ENCODE measurements at places on chromosomes 3 and 15. TPM values are rescaled to one million over a fixed set of nuclear protein-coding genes. Genes with fewer than 3 reads are reported as not detected.

DNA sequence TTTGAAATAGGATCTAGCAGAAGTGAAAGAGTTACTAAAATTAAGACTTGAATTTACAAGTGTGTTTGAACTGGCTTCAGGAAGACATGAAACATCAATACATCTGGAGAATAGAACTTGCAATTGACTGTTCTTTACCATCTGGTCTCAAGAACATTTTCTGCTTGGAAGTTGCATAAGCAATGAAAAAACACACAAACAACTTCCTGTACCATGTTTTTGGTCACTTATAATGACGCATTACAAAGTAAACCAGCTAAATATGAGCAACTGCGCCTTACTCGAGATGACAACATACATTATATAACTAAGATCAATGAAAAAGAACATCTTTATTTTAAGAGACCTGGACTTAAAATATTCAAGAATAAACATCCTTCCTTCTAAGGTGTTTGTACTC lies 112.5 kb downstream of the TIGIT start:
- no peak for DNase-seq

DNA sequence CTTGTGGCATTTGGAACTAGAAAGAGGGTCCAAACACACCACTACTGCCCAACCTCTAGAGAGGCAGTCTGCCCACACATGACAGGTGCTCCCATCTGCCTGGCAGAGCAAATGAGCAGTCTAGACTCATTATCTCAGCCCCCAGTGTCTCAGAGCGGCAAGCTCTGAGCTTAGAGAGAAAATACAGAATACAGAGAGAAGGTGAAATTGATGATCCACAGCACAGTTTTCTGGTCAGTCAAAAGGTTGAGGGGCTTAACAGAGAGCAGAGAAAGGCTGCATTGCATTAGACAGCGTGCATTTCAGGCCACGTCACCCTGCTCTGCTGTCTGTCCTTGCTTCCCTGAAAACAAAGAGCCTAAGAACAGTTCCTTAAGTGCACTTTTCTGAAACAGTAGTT lies 135.1 kb downstream of the KCNMB2 start:
- peak; percentile 5 for DNase-seq

Gene CLCN2
- total RNA-seq = 9.0 TPM

DNA sequence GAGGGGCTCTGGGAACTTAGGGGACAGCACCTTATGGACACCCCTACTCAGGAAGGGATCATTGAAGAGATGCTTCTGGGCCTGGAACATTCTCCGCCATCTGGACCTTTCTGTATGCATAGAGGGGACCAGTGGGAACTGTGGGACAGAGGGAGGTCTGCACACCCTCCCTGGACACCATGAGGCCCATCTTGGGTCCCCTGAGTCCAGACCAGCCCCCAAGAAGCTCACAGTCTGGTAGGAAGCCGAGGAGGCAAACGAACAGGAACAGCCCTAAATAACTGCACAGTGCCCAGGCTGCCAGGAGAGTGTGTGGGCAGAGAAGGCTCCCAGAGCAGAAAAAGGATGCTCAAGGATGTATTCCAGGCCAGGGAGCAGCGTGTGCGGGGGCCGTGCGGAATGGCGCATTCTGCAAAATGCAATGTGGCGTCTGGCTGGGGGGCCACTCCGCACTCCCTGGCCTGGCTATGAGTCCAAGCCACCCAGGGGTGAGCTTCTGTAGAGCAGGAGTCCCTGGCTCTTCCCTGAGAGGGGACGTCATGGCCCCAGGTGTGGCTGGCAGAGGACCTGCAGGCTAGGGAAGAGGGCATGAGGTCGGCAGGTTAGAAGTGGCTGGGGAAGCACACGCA lies 24.5 kb upstream of the KLF13 start:
- no peak for DNase-seq

DNA sequence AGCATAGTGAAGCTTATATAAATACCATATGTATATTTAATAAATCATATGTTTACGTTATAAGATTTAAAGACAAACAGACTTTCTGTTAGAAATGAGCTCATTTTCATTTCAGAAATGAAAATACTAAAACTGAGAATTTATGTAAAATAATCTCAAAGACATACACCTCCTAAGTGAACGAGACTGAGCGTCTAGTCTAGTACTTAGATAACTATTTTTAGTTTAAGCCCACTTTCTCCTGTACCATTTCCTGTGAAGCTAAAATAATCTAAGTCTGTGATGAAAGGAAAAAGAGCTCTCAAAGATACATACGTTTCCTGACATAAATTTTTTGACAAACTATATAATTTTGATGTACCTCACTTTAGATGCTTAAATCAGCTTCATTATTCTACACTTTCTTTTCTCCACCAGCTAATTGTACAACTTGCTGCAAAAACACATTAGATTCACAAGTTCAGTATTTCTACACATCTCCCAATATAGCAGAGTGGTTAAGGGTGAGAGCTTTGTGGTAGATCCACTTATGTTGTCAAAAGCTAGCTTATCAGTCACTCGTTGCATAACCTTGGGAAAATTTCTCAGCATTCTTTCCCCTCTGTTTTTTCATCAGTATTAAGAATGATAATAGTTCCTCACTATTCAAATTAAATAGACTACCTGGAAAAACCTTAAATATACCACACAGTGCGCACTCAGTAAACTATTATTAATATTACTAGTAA lies 703.0 kb downstream of the PLOD2 start:
- no peak for DNase-seq

Gene SKOR1
- not detected for total RNA-seq

Gene GPR62
- total RNA-seq = not detected

- DNase-seq = no peak
Measured at GRCh38 chr15:96497951-96498350, 167.5 kb downstream of the NR2F2 start.

DNA sequence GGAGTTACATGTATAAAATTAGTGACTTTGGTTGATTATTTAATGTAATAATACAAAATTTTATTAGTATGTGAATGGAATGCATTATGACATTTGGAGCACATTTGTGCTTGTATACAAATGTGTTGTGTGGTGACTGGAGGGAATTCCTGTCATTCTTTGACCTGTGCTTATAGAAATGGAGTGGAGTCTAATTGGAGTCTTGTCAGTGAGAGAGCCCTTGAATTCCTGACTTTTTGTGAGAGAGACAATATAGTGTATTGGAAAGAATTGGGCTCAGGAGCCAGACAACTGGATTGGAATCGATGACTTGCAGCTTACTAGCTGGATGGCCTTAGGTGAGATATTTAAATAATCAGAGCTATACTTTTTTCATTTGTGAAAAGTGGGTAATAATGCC lies 9.4 kb downstream of the TCF12 start:
- DNase-seq = no peak

GRCh38 chr3:12343047-12343501 lies 54.2 kb downstream of the PPARG start:
- no peak for DNase-seq

GRCh38 chr3:106877627-106878026 lies 499.6 kb upstream of the CCDC54 start:
- DNase-seq = peak; percentile 51

Gene GOLGA6D
- not detected for total RNA-seq

- no peak for DNase-seq
Measured at GRCh38 chr3:45205126-45205525, 21.0 kb downstream of the TMEM158 start.

GRCh38 chr3:23665741-23666140 lies 140.0 kb upstream of the UBE2E1 start:
- DNase-seq = no peak

GRCh38 chr3:79586232-79586631 lies 181.6 kb downstream of the ROBO1 start:
- no peak for DNase-seq

Gene ABCC5
- total RNA-seq = 52.0 TPM

Gene RBP2
- not detected for total RNA-seq

Gene CAND2
- total RNA-seq = 3.8 TPM

Gene SLC24A5
- total RNA-seq = not detected

DNA sequence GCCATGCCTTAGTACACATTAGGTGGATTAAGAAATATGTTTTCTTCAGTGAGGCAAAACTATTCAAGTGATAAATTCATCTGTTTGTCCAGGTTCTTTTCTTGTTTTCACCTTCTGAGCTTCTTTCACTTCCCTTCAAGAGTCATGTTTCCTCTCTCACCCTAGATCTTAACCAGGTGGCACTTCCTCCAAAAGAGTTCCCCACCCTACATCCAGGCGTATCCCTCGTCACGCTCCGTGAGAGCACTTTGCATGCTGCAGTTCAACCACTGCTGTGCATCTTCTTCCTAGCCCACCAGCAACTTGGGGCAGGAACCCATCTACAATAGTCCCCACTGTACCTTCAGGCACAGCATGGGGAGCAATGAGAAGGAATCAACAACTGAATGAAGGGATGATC lies 28.9 kb downstream of the OSBPL10 start:
- DNase-seq = no peak

DNA sequence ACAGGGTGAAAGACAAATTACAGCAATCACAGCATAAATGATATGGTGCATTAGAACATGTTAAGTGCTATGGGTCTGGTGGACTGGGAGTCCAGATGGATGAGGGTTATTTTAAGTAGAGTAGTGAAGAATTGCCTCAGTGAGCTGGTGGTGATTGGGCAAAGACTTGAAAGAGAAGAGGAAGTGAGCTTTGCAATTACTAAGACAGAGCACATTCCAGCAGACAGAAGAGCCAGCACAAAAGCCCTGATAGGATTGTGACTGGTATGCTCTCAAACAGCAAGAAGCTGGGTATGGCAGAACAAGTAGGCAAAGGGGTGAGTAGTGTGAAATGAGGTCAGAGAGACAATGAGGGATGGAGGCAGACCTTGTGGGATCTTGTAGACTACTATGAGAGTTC lies 2.1 kb upstream of the ACKR4 start:
- DNase-seq = peak; percentile 70

DNA sequence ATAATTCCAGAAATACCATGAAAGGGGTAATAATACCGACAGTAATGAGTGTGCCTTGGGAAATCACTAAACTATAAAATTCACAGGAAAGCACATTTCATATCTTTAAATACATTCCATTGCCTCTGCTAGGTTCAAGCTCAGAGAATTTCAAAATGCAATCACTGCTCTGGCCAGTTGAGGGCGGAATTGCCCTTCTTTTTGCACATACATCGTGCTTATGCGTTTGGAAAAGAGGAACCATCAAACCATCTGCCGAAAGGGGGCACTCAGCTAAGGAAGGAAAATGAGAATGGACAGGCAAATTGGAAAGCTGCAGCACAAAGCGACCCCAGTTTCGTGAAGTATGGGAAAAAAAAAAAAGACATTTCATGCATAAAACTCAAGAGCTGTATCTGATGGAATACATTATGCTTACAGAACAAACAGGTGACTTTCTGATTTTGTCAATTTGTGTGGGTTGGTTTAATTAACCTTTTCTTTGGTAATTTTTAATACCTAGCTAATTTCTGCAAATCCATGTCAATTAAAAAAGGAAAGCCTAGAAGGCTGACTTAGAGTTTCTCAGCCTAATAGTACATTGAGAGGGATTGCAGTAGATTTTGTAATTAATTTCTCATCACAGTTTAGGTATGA lies 61.4 kb downstream of the TUSC7 start:
- DNase-seq = peak; percentile 56

Gene GOLGA8T
- 0.32 TPM for total RNA-seq

DNA sequence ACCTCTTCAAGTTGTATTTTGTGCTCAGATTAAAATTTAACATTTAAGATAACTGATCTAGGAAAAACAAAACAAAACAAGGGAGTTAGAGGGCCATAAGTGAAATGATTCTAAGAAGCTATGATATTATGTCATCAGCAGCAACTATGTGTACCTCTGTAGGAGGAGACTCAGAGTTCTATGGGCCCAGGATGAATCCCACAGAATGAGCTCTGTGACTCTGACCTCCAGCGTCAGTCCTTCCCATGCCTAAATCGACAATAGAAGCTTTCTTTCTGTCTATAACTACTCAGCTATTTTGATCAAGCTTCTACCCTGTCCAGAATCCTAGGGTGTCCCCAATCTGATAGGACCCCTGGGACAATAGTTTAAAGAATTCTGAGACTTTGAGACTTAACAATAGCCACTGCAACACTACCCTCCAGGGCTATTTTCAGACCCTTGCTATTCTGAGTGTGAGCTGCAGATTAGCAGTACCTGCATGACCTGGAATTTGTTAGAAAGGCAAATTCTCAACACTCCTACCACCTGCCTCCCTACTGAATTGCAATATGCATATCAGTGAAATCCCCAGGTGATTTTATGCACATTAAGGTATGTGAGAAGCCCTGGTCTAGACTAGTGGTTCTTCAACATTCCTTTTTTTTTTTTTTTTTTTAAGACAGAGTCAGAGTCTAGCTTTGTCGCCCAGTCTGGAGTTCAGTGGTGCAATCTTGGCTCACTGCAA lies 66.7 kb downstream of the ARHGAP31 start:
- DNase-seq = no peak

GRCh38 chr3:137612291-137612690 lies 151.8 kb upstream of the SOX14 start:
- no peak for DNase-seq

Gene NEO1
- 39.5 TPM for total RNA-seq

GRCh38 chr3:100521439-100521845 lies 29.0 kb downstream of the TMEM45A start:
- DNase-seq = no peak

DNA sequence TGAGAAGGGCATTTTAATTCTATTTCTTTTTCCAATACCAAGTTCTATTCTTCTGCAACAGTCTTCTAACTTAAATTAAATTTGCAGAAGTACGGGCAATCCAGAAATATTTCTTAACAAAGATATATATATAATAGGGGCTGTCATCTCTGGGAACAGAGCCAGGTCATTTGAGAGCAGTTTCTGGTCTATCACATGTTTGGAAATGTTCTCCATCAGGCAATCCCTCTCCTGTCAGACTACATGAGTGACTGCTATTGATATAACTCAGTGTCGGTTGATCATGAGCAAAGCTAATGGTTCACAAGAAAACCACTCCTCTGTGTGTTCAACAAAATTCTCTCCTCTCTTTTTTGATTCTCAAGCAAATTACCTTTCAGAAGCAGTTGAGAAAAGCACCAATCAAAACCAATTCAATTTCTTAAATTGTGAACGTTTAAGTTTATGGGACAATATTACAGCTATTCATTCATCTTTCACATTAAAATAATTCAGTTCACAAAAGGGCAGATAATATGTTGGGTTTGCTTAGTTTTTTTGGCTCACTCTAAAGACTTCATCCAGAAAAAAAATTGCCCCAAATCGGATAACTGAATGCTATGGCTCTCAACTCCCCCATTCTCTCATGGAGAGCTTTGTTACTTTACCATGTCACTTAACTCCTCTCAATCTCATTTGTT lies 152.9 kb upstream of the TGFBR2 start:
- no peak for DNase-seq
